ENCODE measurements at places on chromosomes 1 and 21. TPM values are rescaled to one million over a fixed set of nuclear protein-coding genes. Genes with fewer than 3 reads are reported as not detected.

DNA sequence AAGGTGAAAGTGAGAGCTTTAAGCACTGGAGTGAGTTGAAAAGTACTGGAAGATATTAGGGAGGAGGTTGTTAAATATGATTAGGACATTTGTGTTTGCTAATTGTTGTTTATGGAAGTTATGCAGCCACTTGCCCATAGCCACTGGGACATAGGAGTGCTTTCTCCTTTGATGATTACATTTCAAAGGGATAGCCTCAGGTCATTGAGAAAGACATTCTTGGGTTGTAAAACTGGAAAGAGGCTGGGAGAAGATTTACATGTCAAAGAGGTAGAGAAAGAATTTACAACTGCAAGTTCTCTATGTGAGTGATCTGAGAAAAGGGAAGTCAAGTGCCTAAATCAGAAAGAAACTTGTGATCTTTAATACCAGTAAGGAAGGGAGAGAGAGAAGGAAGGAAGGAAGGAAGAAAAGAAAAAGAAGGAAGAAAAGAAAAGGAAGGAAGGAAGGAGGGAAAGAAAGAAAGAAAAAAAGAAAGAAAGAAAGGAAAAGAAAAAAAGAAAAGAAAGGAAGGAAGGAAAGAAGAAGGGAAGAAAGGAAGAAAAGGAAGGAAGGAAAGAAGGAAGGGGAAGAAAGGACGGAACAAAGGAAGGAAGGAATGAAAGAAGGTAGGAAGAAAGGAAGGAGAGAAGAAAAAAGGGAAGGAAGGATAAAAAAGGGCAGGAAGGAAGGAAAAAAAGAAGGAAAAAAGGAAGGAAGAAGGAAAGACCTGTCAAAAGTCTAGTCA lies 284.6 kb upstream of the DPYD start:
- no peak for DNase-seq

DNA sequence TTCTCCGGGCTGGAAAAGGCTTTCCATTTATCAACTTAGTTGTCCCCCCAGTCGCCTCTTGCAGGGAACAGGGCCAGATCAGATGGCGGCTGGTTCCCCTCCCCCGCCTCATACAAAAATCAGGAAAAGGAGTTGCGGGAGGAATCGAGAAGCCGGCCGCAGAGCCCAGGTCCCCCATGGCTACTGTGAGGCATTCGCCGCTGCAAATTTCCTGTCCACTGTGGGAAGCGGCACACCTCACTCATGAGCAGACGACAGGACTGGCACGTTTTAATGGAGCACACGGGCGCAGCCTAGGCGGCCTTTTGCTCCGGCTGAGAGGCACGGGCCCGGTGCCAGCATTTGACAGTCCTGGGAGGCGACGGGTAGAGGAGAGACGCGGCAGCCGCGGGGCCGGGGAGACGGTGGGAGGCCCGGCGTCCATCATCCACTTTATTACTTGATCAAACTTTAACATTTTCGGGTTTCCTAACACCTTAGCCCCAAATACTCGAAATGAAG lies 1.1 kb downstream of the GNG4 start:
- no peak for DNase-seq

- no peak for DNase-seq
Observed at GRCh38 chr1:24640288-24640687, 2.8 kb upstream of the SRRM1 start.

DNA sequence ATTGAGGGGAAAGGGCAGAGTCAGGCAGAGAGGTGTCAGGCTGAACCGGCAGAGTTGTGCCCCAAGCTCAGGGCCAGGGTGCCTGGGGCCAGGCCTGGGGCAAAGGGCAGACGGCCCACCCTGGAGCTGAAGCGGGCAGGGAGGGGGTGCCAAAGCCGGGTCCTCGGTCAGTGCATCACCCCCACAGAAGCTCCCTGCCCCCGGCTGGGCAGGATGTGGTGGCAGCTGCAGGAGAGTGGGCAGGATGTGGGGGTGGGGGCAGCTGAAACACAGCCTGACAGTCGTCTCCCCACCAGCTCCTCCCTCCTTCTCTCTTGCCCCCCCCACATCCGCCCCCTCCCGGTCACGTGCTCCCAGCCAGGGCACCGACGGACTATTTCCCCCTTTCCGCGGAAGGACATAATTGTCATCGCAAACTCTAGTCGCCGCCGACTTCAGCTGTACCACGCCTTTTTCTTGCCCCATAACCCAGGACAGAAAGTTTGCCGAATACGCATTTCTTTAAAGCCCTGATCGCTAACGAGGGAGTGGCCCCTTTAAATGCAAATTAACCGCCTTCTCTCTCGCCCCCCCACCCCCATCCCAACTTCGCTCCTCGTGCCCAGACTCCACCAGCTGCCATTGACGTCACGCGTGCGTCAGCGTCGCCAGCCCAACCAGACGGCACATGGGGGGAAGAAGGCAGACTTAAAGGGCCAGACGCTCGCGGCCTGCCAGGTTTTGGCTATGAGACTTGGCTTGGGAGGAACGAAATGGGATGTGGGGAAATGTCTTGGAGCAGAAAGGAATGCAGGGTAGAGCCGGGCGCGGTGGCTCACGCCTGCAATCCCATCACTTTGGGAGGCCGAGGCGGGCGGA lies 4.5 kb upstream of the MEF2D start:
- DNase-seq: peak; percentile 100

DNA sequence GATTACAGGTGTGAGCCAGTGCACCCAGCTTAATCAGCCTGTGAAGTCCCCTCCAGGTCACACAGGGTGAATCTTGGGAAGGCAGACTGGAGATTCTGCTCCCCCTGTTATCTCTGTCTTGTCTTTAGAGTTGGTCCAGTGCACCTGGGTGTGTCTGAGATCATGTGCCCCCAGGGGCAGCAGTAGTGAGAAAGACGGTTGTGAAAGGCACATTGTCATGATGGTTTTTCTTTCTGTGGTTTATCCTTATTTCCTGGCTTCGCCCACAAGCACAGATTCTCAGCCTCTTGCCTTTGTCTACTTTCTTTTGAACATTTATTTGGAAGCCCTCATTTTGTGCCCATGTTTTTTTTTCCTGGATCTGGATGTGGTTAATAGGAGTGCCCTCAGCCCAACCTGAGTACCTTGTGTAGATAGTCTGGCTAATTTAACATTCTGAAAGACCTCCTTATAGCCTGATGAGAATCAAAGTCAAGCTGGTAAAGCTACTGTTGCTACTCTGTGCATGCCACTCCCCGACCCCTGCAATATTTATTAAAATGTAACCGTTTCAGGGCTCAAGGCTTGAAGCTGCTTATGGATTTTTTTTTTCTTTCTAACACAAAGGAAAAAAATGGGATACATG lies 23.7 kb downstream of the UCK2 start:
- DNase-seq: peak; percentile 73

DNA sequence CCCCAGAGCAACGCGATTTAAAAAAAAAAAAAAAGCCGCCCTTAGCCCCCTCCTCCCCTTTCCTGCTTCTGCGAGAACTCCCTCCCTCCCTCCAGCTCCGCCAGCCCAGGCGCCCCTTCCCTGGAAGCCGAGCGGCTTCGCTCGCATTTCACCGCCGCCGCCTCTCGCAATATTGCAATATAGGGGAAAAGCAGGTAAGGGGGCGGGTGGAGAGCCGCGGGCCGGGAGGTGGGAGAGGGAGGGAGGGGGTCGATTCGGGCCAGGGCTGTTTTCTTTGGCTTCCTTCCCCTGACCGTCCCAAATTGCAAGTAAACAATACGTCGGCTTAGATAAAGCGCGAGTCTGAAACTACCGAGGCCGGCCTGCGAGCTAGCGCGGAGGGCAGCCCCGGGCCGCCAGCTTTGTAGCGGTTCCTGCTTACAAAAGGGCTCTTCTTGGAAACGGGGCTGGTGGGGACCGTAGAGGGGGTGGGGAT lies 408 bp downstream of the LMO4 start:
- DNase-seq: no peak

DNA sequence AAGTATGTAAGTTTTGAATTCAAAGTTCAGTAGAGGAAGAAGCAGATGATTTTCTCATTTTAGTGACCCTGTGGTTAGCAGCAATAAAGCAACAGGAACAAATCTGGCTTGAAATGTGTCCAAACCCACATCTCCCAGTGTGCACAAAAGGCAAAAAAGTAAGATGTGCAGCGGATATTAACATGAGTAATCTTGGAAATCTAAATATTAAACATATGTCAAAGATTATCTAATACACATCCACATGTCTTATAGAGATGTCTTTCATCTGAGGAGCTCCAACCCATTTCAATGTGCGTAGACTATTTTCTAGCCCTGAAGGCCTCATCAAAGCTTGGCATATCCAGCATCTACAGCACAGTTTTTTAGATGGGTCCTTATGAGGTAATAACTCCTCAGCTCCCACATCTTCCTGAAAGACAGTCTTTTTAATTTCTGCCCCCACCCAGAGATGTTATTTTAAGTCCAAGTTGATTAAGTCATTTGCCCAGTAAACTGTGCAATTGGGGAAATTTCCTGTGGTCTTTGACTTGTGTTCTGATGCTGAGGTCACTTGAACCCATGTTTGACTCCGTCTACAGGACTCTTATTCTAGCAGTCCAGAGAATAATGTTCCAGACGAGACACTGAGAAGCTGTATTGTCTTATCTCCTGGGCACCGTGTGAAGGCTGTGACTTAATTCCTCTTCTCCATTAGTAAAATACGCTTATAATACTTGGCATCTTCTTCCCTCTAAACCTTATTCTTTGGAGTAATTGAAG lies 73.7 kb downstream of the LMO4 start:
- DNase-seq: no peak

- DNase-seq: no peak
Observed at GRCh38 chr1:117732065-117732797, 126.4 kb downstream of the TENT5C start.

DNA sequence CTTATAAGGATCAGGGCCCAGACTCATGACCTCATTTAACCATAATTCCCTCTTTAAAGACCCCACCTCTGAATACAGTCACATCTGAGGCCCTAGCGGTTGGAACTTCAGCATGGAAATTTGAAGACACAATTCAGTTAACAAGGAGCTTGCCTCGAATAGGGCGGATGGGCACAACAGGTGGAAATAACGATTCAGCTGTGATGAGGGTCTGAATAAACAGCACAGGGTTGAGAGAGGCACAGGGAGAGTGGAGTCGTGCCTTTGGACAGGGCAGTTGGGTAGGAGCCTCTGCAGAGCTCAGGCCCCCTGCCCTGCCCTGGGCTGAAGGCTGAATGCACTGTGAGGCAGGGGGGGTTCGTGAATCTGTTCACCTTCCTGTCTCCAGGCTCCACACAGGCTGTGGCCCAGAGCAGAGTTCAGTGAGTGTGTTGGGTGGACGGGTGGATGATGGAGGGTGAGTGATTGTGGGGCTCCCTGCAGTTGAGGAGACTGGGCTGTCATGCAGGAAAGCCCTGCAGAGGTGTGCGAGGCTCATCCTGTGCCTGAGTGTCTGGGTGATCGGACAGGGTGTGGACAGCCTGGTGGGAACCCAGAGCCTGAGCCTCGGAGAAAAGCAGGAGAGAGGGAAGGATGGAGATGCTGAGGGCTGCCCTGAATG lies 243.1 kb downstream of the FOXD2 start:
- no peak for DNase-seq

DNA sequence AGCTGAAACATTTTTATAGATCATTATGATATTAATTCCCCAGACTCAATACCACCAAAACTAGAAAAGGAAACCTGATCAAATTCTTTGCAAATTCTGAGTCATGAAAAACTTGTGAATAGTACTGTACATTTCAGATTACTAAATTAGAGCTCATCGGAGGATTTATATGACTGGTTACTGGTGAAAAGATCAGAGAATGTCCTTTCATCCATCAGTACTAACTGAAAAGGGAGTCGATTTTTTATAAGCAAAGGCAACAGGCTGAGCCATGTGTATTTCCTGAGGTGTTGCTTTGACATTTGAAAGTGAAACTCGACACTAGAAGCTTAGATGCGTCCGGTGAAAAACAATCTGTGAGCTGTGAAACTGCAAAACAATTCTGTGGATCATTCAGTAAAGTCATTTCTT lies 155.7 kb downstream of the TNFSF18 start:
- DNase-seq: no peak

DNA sequence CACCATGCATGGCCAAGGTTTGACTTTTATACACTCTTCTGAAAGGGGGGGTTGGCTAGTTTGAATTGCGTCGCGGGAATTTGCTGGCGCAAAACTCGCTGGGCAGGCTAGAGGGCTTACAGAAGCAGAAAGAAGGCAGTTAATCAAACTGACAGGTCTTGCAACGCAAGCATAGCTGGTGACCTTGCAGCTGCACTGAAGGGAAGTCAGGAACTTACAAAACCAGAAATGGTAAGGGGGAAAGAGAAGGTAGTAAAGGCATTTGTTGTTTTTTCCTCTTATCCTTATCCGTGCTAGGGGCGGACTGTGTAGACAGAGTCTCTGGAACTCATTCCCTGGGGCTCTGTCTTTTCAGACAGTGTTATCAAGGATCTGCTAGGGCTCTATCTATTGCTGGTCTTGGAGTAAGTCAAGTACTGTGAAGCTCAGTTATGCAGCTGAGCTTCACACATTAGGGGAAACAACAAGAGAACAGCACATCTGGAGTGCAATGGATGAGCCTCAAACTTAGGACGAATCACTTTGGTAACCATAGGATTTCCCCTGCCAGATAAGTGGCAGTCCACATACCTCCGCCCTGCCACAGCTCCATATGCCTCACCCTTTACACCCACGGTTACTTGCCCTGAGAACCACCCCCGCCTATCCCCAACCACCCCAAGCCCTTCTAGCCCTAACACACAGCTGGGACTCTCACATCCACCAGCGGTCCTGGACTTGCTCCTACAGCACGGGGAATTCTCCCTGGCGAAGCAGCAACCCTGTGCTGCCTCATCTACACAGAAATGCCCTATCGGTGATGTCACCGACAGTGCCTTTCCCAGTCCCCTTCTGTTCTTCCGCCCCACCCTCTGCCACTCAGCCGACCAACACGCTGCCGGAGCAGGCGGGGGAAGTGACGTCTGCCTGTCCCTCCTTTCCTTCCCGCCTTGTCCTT lies 251.4 kb downstream of the FAM72C start:
- peak; percentile 92 for DNase-seq

DNA sequence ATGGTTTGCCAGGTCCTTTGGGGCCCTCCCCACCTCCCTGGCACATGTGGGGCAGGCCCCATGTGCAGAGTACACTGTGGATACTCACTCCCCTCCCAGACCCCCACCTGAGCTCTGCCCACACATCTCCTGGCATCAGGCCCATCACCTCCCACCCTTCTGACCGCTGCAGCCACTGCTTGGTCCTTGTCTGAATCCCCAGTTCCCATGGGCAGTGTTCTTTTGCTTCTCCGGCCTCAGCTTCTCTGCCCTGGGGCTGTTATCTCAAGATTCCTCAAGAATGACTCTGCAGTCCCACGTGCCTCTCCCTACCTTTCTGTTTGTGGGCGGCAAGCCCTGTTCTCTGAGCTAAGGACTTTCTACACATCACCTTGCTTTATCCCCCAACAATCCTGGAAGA lies 187.7 kb upstream of the EDN2 start:
- peak; percentile 82 for DNase-seq

The GPX7 gene
- total RNA-seq: not detected

The ATAD3B gene
- 8.0 TPM for total RNA-seq

The KIF26B gene
- total RNA-seq: 2.1 TPM

The SLC44A3 gene
- total RNA-seq: not detected

The SPRR5 gene
- total RNA-seq: not detected
